ENCODE measurements at places on chromosomes 13 and 19. TPM values are rescaled to one million over a fixed set of nuclear protein-coding genes. Genes with fewer than 3 reads are reported as not detected.

Gene CEP89
- 17.9 TPM for total RNA-seq

Gene PBX4
- 6.9 TPM for total RNA-seq

Gene NBEA
- total RNA-seq = 4.4 TPM

Gene S1PR4
- 1.3 TPM for total RNA-seq

Gene BRCA2
- 9.1 TPM for total RNA-seq

- H3K36me3 ChIP-seq = no peaks in the 10 kb centered on the region
- H3K27ac ChIP-seq = no peak overlapping the region
- DNase-seq = no peak
- H3K27me3 ChIP-seq = no peaks in the 10 kb centered on the region
- no peaks in the 10 kb centered on the region for H3K4me1 ChIP-seq
Measured at GRCh38 chr19:34243876-34244578, 10.3 kb upstream of the GARRE1 start.

DNA sequence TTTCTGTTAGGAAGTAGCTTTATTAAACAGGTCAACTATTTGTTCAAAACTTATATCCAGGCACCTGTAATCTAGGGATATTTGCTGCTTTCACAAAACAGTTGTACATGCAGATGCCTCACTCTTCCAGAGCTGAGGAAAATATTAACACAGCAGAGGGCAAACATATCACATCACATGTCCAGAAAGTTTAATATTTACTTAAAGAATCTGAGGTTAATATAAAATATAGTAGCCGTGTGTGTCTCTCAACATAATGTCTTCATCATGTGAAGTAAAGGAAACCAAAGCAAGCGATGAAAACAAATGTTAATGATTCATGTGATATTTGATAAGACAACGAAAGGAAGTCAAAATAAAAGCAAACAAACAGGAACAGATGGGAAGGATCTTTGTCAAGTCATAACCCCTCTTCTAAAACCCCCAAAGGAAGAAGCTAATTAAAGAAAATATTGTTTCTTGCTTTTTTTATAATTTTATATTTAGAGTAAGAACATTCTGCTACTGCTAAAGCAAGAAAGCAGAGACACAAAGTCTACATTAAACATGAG is 418.8 kb downstream of the DACH1 start:
- H3K27me3 ChIP-seq = no peaks in the 10 kb centered on the region
- no peak overlapping the region for H3K27ac ChIP-seq
- H3K4me3 ChIP-seq = no peak overlapping the region
- H3K4me1 ChIP-seq = no peaks in the 10 kb centered on the region
- DNase-seq = no peak
- no peaks in the 10 kb centered on the region for H3K36me3 ChIP-seq

DNA sequence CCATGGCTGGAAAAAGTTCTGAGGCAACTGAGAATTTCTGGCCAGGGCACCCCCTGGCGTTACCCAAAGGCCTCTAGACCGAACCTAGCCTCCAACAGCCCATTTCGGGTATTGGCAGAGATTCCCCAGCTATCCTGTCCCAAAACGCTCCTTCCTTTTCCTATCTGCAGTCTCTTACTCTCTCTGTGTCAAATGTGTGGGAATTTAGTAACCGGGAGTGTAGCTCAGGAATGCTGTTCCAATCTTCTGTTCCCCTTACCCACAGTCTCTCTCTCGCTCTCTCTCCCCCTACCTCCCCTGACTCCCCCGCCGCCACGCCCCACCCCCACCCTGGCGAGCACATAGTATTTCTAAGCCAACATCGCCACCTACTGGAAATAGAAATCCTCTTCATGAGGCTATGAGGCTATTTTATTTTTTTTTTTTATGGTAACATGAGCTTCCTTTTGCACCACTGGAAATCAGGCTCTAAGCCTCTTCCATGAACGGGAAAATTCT is 27.0 kb downstream of the OXGR1 start:
- no peak overlapping the region for H3K27ac ChIP-seq
- H3K36me3 ChIP-seq = no peaks in the 10 kb centered on the region

DNA sequence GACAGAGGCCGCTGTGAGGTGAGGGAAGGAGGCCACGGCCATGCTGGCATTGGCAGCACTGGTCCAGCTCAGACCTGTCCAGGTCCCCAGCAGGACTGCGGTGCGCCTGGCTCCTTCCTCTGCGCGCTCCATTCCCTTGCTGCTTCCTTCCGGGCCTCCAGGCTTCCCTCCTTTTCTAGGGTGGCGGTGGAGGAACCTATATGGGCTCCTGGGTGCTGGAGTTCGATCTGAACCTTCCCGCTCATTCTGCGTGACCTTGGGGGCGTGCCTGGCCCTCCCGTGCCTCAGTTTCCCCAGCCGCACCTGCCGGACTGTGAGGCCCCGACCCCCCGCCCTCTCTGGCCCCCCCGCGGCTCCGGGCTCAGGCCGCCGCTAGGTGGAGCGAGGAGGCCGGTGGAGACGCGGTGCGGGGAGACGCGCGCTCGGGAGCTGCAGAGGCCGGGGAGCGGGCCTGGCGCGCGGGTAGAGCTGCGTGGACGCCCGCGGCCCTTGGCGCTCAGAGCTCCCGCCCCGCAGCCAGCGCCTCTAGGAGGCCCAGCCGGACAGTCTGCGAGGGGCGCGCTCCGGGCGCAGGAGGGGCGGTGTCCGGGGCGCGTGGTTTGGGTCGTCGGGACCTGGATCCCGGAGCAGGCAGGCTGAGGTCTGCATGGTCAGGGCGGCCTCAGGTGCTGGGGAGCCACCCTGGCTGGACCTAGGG is 29.9 kb downstream of the EFNA2 start:
- H3K4me3 ChIP-seq = peak overlapping the region; percentile 60
- H3K27me3 ChIP-seq = no peaks in the 10 kb centered on the region
- no peak overlapping the region for H3K27ac ChIP-seq
- peaks cover 8% of the 10 kb centered on the region for H3K4me1 ChIP-seq
- DNase-seq = peak; percentile 50

- no peak overlapping the region for H3K4me3 ChIP-seq
- no peak for DNase-seq
- H3K27me3 ChIP-seq = no peaks in the 10 kb centered on the region
- no peaks in the 10 kb centered on the region for H3K36me3 ChIP-seq
- H3K27ac ChIP-seq = no peak overlapping the region
Measured at GRCh38 chr13:78193846-78194245, 275.2 kb upstream of the EDNRB start.

GRCh38 chr19:46718157-46718933 is 1.4 kb upstream of the PRKD2 start:
- H3K4me3 ChIP-seq = no peak overlapping the region
- DNase-seq = no peak
- no peaks in the 10 kb centered on the region for H3K27me3 ChIP-seq
- H3K27ac ChIP-seq = no peak overlapping the region
- no peaks in the 10 kb centered on the region for H3K4me1 ChIP-seq

DNA sequence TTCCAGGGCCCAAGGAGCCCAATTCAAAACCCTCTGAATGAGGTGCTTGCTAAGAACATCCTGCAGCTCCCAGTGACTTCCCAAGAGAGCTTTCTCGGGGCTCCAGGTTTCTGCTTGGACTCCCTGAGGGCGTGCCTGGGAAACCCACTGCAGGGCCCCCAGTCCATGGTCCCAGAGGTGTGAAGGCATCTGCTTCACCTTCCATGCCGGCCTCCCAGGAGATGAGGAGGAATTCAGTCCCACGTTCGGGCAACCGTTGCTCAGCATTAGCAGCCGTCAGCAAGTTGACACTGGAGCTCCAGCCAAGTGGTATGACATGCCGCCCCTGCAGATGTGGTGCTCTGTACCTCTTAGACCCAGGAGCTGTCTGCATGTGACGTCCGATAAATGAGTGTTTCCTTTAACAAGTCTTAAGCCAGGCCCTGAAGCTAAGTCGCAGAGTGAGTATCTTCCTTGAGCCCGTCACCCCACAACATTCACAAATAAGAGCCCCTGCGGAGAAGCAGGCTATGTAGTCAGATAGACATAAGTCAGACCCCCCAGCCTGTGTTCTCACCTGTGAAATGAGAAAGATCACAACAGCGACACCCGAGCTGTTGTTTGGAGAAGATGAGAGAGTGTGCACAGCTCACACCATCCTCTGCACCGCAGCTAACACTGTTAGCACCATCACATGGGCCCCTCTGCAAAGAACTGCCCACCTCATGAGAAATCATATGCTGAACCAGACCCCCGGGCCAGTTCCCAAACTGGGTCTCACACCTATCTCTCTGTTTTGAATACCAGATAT is 150.3 kb downstream of the KATNAL1 start:
- no peak for DNase-seq
- H3K36me3 ChIP-seq = no peaks in the 10 kb centered on the region
- no peaks in the 10 kb centered on the region for H3K27me3 ChIP-seq
- no peak overlapping the region for H3K4me3 ChIP-seq
- peaks cover 12% of the 10 kb centered on the region for H3K4me1 ChIP-seq
- no peak overlapping the region for H3K27ac ChIP-seq

GRCh38 chr19:33403221-33403972 is 29.9 kb downstream of the CEBPG start:
- no peak for DNase-seq
- H3K36me3 ChIP-seq = no peaks in the 10 kb centered on the region
- no peak overlapping the region for H3K4me3 ChIP-seq
- H3K27ac ChIP-seq = no peak overlapping the region
- H3K27me3 ChIP-seq = no peaks in the 10 kb centered on the region
- no peaks in the 10 kb centered on the region for H3K4me1 ChIP-seq

DNA sequence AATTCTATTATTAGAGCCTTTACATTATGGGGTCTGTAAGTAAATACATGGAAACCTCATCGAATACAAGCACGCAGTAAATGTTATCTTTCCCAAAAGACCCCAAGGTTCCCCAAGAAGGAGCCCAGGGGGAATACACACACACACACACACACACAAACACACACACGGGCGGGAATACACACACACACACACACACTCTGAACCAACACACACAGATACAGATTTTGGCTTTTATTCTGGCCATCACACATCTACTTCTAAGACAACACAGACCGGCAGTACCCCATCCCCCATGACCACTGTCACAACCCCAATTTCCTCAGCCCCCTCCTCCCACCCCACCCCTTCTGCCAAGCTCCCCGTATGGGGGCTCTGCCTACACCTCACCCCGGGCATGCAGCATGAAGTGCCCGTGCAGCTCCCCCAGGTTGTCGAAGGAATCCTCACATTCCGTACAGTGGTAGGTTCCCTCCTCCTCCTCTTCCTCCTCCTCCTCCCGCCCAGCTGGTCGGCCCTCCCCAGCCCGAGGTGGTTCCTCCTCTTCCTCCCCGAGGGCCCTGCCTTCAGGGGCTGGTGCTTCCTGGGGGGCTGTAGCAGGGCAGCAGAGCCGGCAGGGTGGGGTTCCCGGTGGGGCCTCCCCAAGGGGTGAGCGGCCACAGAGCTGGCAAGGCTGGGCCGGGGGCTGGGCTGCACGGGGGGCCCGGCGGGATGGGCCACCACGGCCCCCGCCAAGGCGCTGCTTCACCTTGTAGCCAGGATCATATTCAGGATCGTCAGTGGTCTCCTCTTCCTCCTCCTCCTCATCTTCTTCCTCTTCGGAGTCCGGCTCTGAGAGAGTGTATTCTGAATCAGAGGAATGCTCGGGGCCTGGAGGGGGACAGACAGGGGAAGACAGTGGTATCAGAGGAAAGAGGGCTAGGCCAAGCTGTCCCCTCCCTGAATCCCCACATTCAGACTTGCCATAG is 4.4 kb upstream of the SRRM5 start:
- H3K4me3 ChIP-seq = no peak overlapping the region
- no peaks in the 10 kb centered on the region for H3K27me3 ChIP-seq
- no peak overlapping the region for H3K27ac ChIP-seq
- H3K4me1 ChIP-seq = no peaks in the 10 kb centered on the region
- no peaks in the 10 kb centered on the region for H3K36me3 ChIP-seq
- no peak for DNase-seq

DNA sequence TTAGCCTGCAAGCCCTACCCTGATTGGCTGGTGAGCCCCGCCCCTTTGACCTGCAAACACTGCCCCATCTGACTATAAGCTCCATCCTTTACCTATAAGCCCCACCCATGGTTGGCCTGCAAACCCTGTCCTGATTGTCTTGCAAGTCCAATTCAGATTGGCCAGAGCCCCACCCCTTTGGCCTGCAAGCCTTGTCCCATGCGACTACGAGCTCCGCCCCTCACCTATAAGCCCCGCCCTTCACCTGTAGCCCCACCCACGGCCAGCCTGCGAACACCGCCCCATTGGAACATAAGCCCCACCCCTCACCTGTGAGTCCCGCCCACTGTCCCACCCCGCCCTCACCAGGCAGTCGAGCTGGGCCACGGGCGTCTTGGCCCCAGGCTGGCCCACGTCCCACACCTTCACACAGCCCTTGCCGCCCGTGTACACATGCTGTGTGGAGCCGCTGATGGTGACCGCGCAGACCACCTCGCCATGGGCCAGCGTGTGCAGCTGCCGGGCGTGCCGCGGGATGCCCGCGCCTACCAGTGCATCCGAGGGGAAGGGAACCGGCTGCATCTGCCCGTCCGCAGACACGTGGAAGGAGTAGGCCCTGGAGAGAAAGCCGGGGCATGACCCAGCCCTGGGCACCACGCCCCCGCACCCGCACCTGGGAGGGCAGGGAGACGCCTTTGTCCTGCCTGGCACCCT is 22.9 kb downstream of the TLE2 start:
- H3K4me3 ChIP-seq = no peak overlapping the region
- no peaks in the 10 kb centered on the region for H3K36me3 ChIP-seq
- H3K27me3 ChIP-seq = no peaks in the 10 kb centered on the region
- peak; percentile 3 for DNase-seq
- no peaks in the 10 kb centered on the region for H3K4me1 ChIP-seq

GRCh38 chr19:31730270-31730669 is 381.0 kb upstream of the TSHZ3 start:
- no peaks in the 10 kb centered on the region for H3K27me3 ChIP-seq
- H3K4me3 ChIP-seq = no peak overlapping the region
- H3K4me1 ChIP-seq = no peaks in the 10 kb centered on the region
- H3K36me3 ChIP-seq = no peaks in the 10 kb centered on the region

GRCh38 chr13:106527826-106528225 is 7.6 kb downstream of the EFNB2 start:
- DNase-seq = no peak
- H3K36me3 ChIP-seq = 0 out of 2 replicates have a peak, but pooled peaks cover 3% of the 10 kb centered on the region
- H3K4me3 ChIP-seq = no peak overlapping the region
- H3K4me1 ChIP-seq = peaks cover 40% of the 10 kb centered on the region
- no peaks in the 10 kb centered on the region for H3K27me3 ChIP-seq

- DNase-seq = no peak
- H3K4me1 ChIP-seq = no peaks in the 10 kb centered on the region
- H3K27me3 ChIP-seq = peaks cover 84% of the 10 kb centered on the region
- H3K27ac ChIP-seq = no peak overlapping the region
Measured at GRCh38 chr13:99960663-99961311, 10.8 kb downstream of the ZIC5 start.

- H3K27ac ChIP-seq = no peak overlapping the region
- H3K27me3 ChIP-seq = no peaks in the 10 kb centered on the region
- no peak for DNase-seq
- peaks cover 12% of the 10 kb centered on the region for H3K4me1 ChIP-seq
- H3K36me3 ChIP-seq = peaks cover 10% of the 10 kb centered on the region
- no peak overlapping the region for H3K4me3 ChIP-seq
Measured at GRCh38 chr13:19680751-19681150, 47.3 kb downstream of the MPHOSPH8 start.

- H3K4me3 ChIP-seq = no peak overlapping the region
- no peaks in the 10 kb centered on the region for H3K36me3 ChIP-seq
- H3K27me3 ChIP-seq = peaks cover 25% of the 10 kb centered on the region
- no peak overlapping the region for H3K27ac ChIP-seq
- H3K4me1 ChIP-seq = peaks cover 6% of the 10 kb centered on the region
Measured at GRCh38 chr19:56319991-56320390, 5.4 kb upstream of the ZSCAN5A start.

GRCh38 chr13:48402325-48402932 is 10.5 kb downstream of the LPAR6 start:
- no peak for DNase-seq
- H3K36me3 ChIP-seq = no peaks in the 10 kb centered on the region
- peaks cover 36% of the 10 kb centered on the region for H3K4me1 ChIP-seq
- H3K27me3 ChIP-seq = no peaks in the 10 kb centered on the region
